ENCODE measurements at places on chromosomes 11 and 22.

DNA sequence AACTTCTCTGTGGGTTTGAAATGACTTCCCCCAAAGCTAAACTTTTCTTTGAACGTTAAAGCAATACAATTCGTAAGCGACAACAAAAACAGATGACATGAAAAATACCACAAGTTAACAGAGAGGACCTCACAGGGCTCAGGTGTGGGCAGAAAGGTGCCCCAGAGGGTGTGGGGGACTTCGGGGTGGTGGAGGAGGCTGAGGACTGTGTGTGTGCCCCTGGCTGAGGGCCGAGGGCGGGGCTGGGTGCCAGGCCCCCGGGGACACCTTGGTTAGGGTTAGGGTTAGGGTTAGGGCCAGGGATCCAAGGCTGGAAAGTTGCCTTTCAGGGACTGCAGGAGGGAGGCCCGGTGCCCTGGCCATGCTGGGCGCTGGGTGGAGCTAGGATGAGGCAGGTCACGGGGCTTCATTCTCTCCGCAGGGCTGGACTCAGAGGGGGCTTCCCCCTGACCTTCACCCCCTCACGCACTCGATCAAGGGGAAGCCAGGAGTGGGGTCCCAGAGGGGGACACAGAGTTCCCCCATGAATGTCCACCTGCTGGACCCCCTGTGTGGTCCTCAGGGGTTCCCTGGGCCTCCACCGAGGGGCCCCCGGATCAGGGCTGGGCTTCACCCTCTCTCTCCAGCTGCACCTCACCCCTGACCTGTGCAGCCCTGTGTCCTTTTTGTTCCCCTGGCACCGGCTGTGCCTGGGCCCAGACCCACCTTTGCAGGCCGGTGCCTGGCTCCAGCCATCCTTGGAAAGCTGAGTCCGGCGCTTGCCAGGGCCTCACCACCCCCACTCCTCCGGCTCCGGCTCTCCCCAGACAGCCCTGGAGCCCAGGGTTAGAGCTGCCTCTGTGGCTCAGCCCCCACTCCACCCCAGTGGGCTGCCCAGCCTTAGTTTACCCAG, 7.0 kb downstream of the TNNI2 start:
- DNase-seq = no peak

GRCh38 chr11:133516845-133517244, 15.5 kb downstream of the OPCML start:
- DNase-seq = no peak

DNA sequence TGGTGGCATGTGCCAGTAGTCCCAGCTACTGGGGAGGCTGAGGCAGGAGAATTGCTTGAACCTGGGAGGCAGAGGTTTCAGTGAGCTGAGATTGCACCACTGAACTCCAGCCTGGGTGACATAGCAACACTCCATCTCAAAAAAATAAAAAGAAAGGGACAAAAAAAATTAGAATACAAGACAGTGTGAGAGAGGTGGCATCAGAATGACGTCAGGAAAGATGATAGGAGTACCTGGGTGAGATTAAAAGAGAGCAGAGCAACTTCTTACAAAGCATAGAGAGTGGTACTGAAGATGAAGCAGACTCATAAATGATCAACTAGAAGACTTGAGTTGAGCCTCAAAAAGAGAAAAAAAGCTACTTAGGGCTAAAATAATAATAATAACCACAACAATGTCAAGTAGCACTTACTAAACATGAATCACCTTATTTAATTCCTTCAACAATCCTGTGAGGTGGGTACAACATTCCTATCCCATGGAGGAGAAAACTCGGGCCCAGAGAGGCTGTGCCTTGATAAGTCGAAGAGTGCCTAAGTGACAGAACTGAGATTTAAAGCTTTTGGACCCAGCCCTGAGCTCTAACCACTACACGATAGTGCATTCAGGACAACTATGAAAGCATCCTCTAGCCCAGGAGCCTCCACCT, 5.2 kb upstream of the SLN start:
- DNase-seq = no peak

DNA sequence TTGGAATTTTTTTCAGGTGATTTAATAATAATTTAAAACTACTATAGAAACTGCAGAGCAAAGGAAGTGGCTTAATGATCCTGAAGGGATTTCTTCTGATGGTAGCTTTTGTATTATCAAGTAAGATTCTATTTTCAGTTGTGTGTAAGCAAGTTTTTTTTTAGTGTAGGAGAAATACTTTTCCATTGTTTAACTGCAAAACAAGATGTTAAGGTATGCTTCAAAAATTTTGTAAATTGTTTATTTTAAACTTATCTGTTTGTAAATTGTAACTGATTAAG, 3.4 kb downstream of the MALAT1 start:
- no peak for DNase-seq

DNA sequence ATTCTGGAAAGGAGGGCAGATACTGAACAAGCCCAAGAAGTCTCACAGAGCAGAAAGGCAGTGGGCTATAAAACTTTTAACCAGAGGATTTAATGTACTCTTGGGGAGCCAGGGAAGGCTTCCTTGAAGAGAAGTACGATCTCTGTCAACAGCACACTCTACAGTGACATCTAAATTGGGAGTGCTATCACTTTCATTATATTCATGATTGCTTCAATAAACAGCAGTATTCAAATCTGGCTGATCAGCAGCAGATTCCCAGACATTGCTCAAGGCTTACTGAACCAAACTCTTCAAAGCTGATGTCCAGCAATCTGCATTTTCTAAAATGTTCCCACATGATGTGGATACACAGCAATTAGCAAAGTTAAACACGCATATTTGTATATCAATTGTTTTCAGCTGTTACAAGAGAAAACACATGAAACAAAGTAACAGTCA, 44.2 kb downstream of the SYTL2 start:
- no peak for DNase-seq

GRCh38 chr11:126772267-126772666, 228.3 kb downstream of the KIRREL3 start:
- DNase-seq = no peak

GRCh38 chr11:35043936-35044335, 95.0 kb upstream of the CD44 start:
- DNase-seq = no peak

GRCh38 chr11:114182471-114183043, 113.6 kb upstream of the NNMT start:
- DNase-seq = no peak

DNA sequence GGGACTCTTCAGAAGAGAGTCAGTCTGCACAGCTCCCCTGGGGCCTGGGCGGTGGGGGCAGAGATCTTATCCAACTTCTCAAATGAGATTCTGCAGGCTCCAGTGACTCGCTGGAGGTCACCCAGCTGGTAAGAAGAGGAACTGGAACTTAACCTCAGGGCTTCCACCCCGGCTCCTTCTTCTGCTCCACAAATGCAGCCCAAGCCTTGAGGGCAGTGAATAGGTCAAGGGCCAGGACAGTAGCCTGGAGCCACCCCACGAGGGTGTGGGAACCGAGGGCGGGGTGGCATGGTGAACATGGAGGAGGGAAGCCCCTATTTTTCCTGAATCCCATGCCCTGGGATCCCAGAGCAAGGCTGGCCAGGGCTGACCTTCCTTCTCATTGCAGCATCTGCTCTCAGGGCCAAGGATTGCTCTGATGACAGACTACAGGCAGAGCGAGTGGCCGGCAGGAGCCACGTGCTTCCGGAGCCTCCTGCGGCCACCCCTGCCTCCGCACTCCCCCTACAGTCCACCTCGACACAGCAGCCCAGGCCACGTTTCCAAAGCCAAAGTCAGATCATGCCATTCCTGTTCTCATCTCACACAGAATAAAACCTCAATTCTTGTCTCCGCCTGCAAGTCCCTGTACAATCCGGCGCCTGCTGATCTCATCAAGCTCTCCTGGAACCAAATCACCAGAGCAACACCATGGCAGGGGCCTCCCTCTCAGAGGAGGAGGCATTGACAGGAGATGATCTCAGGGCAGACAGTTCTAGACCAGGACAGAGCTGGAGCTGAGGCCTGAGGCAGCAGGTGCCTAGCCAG, 21.1 kb upstream of the UPK3A start:
- no peak for DNase-seq

DNA sequence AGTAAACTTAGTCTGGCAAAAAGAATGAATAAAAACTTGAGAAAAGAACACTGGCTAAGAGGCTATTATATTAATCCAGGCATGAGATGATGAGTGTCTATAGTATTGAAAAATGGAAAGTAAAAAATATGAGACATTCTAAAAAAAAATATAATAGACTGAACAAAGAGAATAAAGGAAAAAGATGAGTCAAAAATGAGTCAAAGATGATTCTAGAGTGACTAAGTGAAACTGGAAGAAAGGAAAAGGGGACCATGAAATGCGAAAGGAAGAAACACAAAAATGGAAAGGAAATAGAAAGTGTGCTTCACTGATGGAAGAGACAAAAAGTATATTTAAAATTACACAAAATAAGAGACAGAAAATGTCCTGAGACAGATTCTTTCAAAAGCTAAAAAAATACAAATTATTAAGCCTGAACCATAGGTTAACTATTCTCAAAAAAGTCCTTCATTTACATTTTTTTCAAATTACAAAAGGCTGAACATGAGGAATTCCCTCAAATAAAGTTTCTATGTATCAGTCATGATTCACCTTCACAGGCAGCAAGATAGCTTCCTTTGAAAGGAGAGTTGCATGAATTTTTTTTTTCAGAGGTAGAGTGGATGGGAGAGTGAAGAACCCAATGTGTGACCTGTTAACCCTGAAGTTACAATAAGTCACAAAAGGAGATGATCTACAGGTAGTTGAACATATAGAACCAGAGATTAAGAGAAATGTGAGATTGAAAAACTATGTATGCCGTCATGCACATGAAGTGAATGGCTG, 75.2 kb downstream of the EIF3M start:
- DNase-seq = no peak

GRCh38 chr11:86136538-86136937, 67.7 kb upstream of the PICALM start:
- DNase-seq = no peak

- DNase-seq = no peak
These were observed 102.7 kb downstream of the BCR start for GRCh38 chr22:23282986-23283385.

GRCh38 chr22:43118024-43118849, 7.7 kb downstream of the BIK start:
- no peak for DNase-seq

GRCh38 chr11:7892840-7893254, 38.2 kb downstream of the OR10A6 start:
- DNase-seq = no peak

GRCh38 chr11:72773291-72773690, 20.6 kb downstream of the STARD10 start:
- no peak for DNase-seq

- DNase-seq = peak; percentile 56
These were observed 19.6 kb upstream of the CCDC134 start for GRCh38 chr22:41780746-41781505.
